ENCODE measurements at places on chromosomes 13 and 19. TPM values are rescaled to one million over a fixed set of nuclear protein-coding genes. Genes with fewer than 3 reads are reported as not detected.

Gene LILRA6
- total RNA-seq, result not detected

Gene FOSB
- 14.4 TPM for total RNA-seq

Gene ICAM1
- total RNA-seq, result 3.4 TPM

Gene CPB2
- total RNA-seq, result not detected

Gene KIR2DL4
- not detected for total RNA-seq

Gene PCDH8
- total RNA-seq, result not detected

Gene NCAN
- total RNA-seq, result 0.05 TPM
